ENCODE measurements at places on chromosomes 1 and 21.
A peak's percentile ranks its signal among the peaks of the same experiment; 100 is the strongest.

DNA sequence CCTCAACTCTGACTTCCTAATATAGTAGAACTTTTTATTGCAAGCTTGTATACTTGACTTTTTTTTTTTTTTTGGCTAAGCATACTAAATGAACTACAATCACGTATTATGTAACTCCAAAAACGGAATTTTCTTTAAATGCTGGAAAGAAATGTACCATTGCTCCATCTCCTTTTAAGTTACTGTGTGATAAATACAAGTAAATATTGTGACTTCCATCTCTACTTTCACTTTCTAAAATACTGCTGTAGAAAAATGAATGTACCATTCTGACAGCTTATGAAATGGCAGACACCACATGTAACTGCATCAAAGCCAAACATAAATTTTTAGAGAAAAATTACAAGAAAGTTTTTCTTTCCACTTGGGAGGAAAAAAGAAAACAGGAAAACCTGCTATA lies 54.7 kb downstream of the ASH1L start:
- peak; percentile 31 for DNase-seq

- peak; percentile 6 for DNase-seq
These were observed 104.2 kb upstream of the PROX1 start for GRCh38 chr1:213883618-213884017.

- DNase-seq, result peak; percentile 25
These were observed 431 bp downstream of the CLCN6 start for GRCh38 chr1:11806307-11806936.

- DNase-seq, result no peak
These were observed 125.4 kb downstream of the SIK1 start for GRCh38 chr21:43301409-43302061.

- DNase-seq, result no peak
These were observed 136.1 kb downstream of the KIF26B start for GRCh38 chr1:245290836-245291235.

DNA sequence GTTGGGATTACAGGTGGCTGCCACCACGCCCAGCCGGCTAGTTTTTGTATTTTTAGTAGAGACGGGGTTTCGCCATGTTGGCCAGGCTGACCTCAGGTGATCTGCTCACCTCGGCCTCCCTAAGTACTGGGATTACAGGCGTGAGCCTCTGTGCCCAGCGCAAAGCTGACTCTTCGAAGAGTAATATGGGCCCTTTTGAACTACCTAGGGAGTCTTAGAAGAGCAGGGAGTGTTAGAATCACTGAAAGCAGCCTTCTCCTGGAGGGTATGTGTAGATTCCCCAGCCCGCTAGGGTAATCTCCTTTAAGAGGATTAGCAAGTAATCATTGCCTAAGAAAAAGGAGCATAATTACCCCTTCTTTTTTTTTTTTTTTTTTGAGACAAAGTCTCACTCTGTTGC lies 6.5 kb upstream of the MAST2 start:
- no peak for DNase-seq

DNA sequence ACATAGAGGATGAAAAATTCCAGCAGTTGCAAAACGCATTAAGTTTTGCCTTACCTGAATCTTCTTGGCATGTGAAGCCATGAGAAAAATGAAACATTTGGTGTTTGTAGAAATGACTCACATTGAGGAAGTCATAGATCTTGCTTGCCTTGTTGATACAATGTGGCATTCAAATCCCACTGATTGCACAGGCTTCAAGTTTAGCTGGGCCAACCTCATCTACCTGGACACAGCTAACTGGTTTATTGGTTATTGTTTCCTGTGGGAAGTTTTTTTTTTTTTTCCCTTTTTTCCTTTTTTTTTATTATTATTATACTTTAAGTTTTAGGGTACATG lies 168.9 kb upstream of the C21orf91 start:
- DNase-seq, result no peak

GRCh38 chr1:222370913-222371675 lies 176.8 kb downstream of the HHIPL2 start:
- DNase-seq, result no peak

GRCh38 chr1:41504114-41505035 lies 19.9 kb upstream of the EDN2 start:
- no peak for DNase-seq

DNA sequence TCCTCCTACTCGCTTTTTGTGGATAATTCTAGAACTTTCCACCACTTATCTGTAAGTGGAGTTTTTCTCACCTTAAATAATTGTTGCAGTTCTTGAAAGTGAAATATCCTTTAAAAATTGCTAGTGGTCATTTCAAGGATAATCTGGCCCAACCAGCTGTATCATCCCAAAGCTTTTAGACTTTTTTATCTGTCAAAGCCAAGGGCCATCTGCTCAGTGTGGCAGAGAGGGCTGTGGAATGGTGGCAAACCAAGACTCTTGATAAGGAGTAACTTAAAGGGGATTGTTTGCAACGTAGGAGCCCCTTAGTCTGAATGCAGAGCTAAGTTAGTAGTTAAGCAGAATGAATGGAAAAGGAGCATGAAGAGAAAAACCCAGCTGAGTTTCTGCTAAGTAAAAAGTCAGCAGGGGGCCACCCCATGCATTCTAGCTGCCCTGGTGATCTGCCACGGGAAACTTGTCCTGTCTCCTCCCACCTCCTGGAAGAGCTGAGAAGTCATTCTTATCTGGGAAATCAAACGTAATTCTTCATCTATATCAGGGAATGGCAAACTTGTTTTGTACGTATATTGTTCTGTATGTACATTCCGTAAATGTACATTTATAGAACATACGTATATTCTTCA lies 169.3 kb downstream of the PRDM2 start:
- no peak for DNase-seq

- no peak for DNase-seq
These were observed 1.2 kb downstream of the KRTAP10-4 start for GRCh38 chr21:44574457-44575306.

- DNase-seq, result no peak
These were observed 6.0 kb downstream of the ADIPOR1 start for GRCh38 chr1:202952099-202952498.

- no peak for DNase-seq
These were observed 24.4 kb upstream of the TARBP1 start for GRCh38 chr1:234503193-234504050.

DNA sequence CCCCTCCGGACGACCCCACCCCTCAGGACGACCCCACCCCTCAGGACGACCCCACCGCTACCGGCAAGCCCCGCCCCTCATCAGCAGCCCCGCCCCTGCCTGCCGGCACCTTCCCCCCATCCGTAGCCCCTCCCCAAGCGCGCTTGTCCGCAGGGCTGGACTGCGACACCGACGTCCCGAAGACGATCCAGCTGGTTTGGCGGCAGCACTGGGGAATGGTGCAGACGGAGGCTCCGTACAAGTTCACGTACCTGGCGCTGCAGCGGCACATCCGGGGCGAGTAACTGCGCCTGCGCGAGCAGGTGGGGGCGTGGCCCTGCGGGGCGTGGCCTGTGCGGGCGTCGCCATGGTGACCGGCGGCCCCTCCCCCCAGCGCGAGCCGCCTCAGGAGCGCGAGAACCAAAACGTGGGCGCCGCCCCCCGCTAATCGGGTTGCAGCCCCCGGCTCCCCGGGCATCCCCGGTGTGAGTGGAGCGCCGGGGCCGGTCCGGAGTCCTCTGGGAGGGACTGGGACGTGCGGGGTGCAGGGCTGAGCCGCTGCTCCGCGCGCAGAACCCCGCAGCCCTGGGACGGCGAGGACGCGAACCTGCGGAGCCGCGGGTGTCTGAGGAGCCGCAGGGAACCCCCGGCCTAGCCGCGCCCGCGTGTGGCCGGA lies 4.9 kb downstream of the RNF223 start:
- peak; percentile 91 for DNase-seq

- peak; percentile 76 for DNase-seq
These were observed 3.8 kb downstream of the DYRK1A start for GRCh38 chr21:37370152-37371040.

- DNase-seq, result no peak
These were observed 13.2 kb downstream of the DISC1 start for GRCh38 chr1:231639819-231640218.

GRCh38 chr1:11272544-11272831 lies 510 bp upstream of the UBIAD1 start:
- DNase-seq, result no peak

DNA sequence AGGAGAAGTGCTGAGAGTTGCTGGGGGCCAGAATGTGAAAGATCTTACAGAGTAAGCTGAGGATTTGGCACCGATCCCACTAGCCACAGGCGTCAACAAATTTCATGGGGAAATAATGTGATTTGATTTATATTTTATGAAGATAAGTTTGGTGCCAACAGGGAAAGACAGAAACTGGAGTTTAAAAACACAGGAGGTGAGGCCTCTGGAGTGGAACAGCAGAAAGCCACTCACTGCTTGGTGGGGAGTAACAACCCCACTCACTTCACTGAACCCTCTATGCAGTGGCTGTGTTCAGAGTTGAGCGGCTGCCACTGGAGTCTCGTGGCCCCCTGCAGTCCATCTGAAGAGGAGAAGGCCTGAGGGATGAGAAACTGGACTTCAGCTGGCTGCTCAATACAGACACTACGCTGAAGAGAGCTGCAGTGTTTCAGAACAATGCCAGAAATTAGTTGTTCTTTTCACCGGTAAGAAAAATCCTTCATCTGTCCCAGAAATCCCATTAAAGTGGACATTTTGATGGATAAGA lies 48.0 kb upstream of the RXRG start:
- DNase-seq, result no peak

- no peak for DNase-seq
These were observed 113.4 kb upstream of the DNAH14 start for GRCh38 chr1:224816062-224816461.

GRCh38 chr1:93603601-93604000 lies 78.0 kb downstream of the BCAR3 start:
- DNase-seq, result no peak

- DNase-seq, result peak; percentile 97
These were observed 8.9 kb downstream of the VPS26C start for GRCh38 chr21:37257967-37258877.

GRCh38 chr1:23529146-23530086 lies 1.6 kb downstream of the E2F2 start:
- DNase-seq, result peak; percentile 47

- DNase-seq, result no peak
These were observed 22.5 kb upstream of the SRP9 start for GRCh38 chr1:225754940-225755641.

GRCh38 chr1:212161231-212161781 lies 123.9 kb upstream of the PPP2R5A start:
- peak; percentile 47 for DNase-seq

GRCh38 chr1:223137455-223138085 lies 5.5 kb downstream of the TLR5 start:
- no peak for DNase-seq

DNA sequence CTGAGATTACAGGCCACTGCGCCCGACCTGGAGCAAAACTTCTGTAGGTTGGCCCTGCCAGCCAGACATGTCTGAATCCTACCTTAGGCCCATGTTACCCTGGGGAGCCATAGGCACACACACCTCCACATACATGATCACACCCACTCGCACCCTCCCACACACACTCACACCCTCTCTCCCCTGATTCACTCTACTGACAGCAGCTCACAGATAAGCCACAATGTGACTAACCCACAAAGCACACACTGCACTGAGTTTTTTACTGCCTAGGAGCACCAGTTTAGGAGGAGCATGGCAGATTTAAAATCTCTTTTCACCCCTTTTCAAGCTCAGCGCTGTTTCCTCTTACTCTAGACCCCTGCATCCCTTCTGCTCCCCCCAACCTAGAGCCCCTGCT lies 41.7 kb downstream of the SLC30A1 start:
- no peak for DNase-seq

- DNase-seq, result peak; percentile 19
These were observed 74.1 kb downstream of the XCL2 start for GRCh38 chr1:168469690-168470089.

GRCh38 chr1:17763995-17764394 lies 8.9 kb downstream of the ACTL8 start:
- no peak for DNase-seq

- peak; percentile 4 for DNase-seq
These were observed 206.3 kb upstream of the KCTD3 start for GRCh38 chr1:215360758-215361157.

- no peak for DNase-seq
These were observed 11.2 kb downstream of the DCST2 start for GRCh38 chr1:155022136-155022926.

DNA sequence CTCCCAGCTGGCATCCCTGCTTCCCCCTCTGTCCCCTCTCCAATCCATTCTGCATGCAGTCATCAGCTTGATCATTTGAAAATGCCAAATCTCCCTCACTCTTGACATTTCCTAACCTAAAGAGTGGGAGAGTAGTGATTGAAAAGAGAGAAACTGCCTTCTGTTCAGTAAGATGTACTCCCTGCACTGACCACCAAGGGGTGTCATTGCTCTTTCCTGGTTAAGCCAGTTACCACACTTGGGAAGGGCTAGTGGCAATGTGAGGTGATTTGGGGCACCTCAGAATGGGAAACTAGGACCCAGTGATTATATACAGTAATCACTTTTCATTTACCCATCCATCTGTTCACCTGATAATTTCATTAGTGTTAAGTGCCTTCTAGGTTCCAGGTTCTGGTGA lies 6.9 kb upstream of the TMEM269 start:
- peak; percentile 42 for DNase-seq

GRCh38 chr1:220879076-220879508 lies at the start of gene HLX:
TSS of gene HLX (plus strand) at chr1:220879443. CDS start at chr1:220879858, 415 bp downstream.
- DNase-seq, result peak; percentile 67

GRCh38 chr1:2315674-2316450 lies 75.5 kb downstream of the MORN1 start:
- DNase-seq, result no peak

- no peak for DNase-seq
These were observed 50.2 kb downstream of the SMYD2 start for GRCh38 chr1:214331180-214331579.

GRCh38 chr1:23484253-23485001 lies 448 bp upstream of the ASAP3 start:
- DNase-seq, result peak; percentile 87

DNA sequence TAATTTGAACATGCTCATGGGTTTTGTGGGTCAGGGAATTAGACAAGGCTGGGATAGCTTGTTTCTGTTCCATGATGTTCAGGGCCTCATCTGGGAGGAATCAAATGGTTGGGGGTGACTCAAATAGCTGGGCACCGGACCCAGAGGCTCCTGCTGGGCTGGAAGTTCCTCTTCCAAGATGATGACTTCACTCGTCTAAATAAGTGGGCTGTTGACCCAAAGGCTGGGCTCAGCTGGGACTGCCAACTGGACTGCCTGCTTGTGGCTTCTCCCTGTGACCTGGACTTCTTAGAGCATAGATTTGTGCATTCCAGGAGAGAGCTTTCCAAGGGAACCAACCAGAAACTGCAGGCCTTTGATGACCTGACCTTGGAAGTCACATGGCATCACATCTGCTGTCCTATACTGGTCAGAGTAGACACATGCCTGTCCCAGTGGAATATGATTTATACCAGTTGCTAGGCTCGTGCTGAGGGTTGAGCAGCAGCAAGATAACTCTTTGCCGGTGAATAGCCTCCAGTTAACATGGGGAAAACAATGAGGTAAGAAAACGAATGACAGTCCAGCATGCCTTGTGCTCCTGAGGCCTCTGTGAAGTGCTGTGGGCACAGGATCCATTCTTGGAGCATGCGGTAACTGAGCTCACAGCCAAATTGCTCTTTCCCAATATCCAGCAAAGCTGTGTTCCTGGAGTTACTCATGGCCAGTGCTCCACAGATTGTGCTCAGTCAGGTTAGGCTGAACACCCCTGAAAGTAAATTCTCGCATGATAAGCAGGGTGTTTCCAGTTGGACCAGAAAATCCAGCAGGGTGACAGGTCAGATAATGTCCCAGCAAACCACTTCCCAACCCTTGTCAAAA lies 272.9 kb upstream of the TMEM51 start:
- DNase-seq, result no peak

Measured in GM12865 (cell line).